ENCODE measurements at places on chromosomes 2 and 18.

- DNase-seq = no peak
These were observed 20.0 kb downstream of the ACVR1 start for GRCh38 chr2:157856187-157856515.

GRCh38 chr2:156221703-156222102, 110.8 kb downstream of the NR4A2 start:
- DNase-seq = no peak

GRCh38 chr2:74739733-74740241, 85.7 kb downstream of the SEMA4F start:
- DNase-seq = no peak

DNA sequence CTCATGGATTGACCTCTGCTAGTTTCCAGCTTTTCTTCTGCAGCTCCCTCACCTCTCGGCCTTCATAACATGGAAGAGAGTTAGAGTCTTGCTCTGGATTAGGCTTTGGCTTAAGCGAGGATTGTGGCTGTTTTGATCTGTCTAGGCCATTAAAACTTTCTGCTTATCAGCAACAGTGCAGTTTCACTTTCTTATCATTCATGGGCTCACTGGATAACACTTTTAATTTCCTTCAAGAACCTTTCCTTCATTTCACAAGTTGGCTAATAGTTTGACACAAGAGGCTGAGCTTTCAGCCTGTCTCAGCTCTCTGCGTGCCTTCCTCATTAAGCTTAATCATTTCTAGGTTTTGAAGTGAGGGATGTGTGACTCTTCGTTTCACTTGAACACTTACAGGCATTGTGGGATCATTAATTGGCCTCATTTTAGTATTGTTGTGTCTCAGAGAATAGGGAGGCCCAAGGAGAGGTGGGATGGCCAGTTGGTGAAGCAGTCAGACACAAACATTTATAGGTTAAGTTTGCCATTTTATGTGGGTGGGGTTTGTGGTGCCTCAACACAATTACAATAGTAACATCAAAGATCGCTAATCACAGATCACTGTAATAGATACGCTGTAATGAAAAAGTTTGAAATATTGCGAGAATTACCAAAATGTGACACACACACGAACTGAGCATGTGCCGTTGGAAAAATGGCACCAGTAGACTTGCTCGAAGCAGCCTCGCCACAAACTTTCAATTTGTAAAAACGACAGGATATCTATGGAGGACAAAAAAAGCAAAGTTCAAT, 129.3 kb downstream of the ZNF236 start:
- no peak for DNase-seq

DNA sequence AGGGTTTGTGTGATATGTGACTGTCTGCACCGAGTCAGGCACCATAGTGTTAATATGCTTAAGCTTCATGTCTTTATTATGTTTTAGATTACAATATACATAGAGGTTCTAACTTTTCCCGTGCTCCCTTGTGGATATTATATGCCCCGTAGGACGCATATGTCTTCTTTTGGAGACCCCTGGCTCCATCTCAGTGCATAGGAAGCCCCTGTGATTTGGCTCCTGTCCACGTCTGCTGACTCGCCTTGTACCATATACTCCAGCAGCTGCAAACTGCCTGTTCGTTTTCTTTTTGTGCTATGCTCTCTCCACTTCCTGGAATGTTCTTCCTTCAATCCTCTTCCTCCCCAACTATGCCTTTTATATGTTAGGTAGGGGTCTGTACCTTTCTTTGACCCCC, 110.9 kb downstream of the PTRHD1 start:
- DNase-seq = no peak
